ENCODE measurements at places on chromosomes 1 and 21.

- no peak for DNase-seq
These were observed 124.2 kb upstream of the B3GALT2 start for GRCh38 chr1:193310564-193310963.

- no peak for DNase-seq
These were observed 126.6 kb upstream of the AJAP1 start for GRCh38 chr1:4527819-4528218.

- no peak for DNase-seq
These were observed 35.2 kb upstream of the B3GALT2 start for GRCh38 chr1:193221651-193222050.

- no peak for DNase-seq
These were observed 19.8 kb downstream of the PRPF38A start for GRCh38 chr1:52424231-52424636.

DNA sequence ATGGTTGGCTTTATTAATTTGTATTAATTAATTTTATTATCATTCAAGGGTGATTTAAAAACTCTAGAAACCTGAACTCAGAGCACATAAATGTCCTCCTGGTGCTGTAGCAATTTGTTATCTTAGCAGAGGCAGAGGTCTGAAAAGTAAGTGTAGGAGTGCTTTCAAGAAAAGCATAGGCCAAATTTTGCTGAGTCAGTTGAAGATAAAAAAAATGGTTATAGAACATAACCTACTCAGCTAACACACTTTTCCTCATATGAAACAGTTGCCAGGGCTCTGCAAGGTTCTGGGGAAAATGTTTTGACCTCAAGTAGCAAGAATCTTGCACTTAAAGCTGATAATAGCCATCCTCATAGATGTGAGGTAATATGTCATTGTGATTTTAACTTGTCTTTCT, 53.5 kb upstream of the CHODL start:
- no peak for DNase-seq

All from ACHN (cell line).